Fibroblast of lung (primary cell): ENCODE measurements at places on chromosomes 5 and 9. TPM values are rescaled to one million over a fixed set of nuclear protein-coding genes. Genes with fewer than 3 reads are reported as not detected.
A peak's percentile ranks its signal among the peaks of the same experiment; 100 is the strongest.

Gene PRRT1B
- not detected in 2 replicates for total RNA-seq

GRCh38 chr9:124350494-124351263 is 64.6 kb downstream of the PSMB7 start:
- DNase-seq, result no peak

- peak; percentile 55 for DNase-seq
These were observed 29.9 kb downstream of the LPAR1 start for GRCh38 chr9:111008158-111009075.

DNA sequence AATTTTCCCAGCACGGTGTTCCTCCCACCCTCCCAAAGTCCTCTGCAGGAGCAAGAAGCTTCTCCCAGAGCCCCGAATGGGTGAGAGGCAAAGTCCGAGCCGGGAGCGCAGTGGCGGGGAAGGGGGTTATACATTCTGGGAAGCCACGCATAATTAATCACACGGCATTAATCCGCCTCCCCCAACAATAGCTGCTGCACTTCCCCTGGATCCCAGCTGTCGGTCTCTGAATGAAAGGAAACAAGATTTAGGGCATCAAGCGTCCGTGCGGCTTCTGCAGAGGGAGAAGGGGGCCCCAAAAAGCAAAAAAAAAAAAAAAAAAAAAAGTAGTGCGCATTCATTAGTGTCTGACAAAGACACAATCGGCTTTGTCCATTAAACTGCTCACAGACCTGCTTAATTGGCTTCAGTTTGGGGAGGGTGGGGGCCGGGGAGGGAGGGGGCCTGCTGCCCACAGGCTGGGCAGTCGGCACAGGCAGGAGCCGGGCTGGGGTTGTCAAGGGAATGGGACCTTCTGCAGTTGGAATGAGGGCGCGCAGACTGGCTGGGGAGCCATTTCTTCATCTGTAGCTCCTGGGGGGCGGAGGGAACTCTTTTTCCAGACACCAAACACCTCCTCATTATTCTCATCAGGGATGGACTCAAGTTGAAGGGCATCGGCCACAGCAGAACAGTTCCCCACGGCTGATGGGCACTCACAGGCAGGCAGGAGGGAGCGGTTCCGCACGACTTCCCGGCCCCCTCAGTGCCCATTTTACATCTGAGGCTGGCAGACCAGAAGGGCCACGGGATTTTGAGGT is 3.4 kb downstream of the NOTCH1 start:
- no peak for DNase-seq

- DNase-seq, result no peak
These were observed 136.6 kb downstream of the SEC61B start for GRCh38 chr9:99358668-99359067.

- DNase-seq, result no peak
These were observed 22.0 kb upstream of the GNAQ start for GRCh38 chr9:78053627-78054026.

GRCh38 chr5:61371474-61371873 is 39.4 kb downstream of the ZSWIM6 start:
- DNase-seq, result no peak

GRCh38 chr5:125484272-125484741 is 737.9 kb upstream of the ZNF608 start:
- peak; percentile 95 for DNase-seq
